ENCODE measurements at places on chromosomes 3 and 15.

DNA sequence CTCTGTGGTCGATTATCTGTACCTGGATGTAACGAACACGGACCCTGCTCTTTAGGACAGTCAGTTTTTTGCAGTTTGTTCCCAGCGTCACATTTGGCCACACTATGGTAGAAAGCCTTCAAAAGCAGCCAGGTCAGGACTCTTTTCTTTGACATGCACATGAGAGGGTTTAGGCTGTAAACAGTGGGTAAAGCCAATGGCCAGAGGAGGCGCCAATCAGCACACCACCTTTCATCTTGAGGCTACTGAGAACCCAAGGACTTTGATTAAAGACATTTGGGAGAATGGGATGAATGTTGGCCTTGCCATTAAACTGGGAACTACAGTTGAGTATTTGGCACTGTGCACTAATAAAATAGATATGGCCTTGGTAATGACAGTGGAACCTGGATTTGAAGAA lies 225.9 kb downstream of the OXSM start:
- no peaks in the 10 kb centered on the region for H3K36me3 ChIP-seq
- H3K4me3 ChIP-seq: no peak overlapping the region
- H3K27me3 ChIP-seq: no peaks in the 10 kb centered on the region
- no peak overlapping the region for H3K27ac ChIP-seq
- DNase-seq: no peak
- H3K4me1 ChIP-seq: no peaks in the 10 kb centered on the region

DNA sequence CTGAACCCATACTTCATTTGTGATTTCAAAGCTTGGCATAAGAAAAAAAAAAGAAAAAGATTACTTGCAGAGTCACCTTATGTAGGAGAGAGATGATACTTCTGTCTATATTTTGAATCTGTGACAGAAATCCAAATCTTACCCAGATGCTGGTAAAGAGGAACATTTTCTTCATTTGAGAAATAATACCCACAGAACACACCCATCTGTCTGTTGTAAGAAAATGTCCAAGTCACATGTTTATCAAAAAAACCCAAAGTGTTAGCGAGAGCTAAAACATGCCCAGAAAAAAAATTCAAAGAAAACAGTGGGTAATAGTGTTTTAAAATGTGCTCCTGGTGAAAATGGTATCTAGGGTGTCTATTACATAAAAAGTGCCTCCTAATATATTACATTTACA lies 18.0 kb upstream of the RAP2B start:
- no peak for DNase-seq
- H3K4me3 ChIP-seq: no peak overlapping the region
- H3K4me1 ChIP-seq: peaks cover 61% of the 10 kb centered on the region
- no peaks in the 10 kb centered on the region for H3K27me3 ChIP-seq
- H3K36me3 ChIP-seq: no peaks in the 10 kb centered on the region
- peak overlapping the region; percentile 98 for H3K27ac ChIP-seq

- H3K4me3 ChIP-seq: no peak overlapping the region
- H3K27me3 ChIP-seq: no peaks in the 10 kb centered on the region
- no peak overlapping the region for H3K27ac ChIP-seq
- no peak for DNase-seq
- H3K4me1 ChIP-seq: no peaks in the 10 kb centered on the region
- H3K36me3 ChIP-seq: no peaks in the 10 kb centered on the region
Measured at GRCh38 chr15:40536501-40536900, 28.3 kb downstream of the CCDC32 start.

- no peaks in the 10 kb centered on the region for H3K27me3 ChIP-seq
- no peaks in the 10 kb centered on the region for H3K4me1 ChIP-seq
- no peak overlapping the region for H3K27ac ChIP-seq
- no peak overlapping the region for H3K4me3 ChIP-seq
- no peaks in the 10 kb centered on the region for H3K36me3 ChIP-seq
Measured at GRCh38 chr3:1616744-1617143, 481.9 kb upstream of the CNTN4 start.

GRCh38 chr15:59237924-59238331 lies 31.3 kb downstream of the LDHAL6B start:
- no peaks in the 10 kb centered on the region for H3K27me3 ChIP-seq
- H3K27ac ChIP-seq: no peak overlapping the region
- no peak overlapping the region for H3K4me3 ChIP-seq
- DNase-seq: no peak
- H3K36me3 ChIP-seq: peaks cover 69% of the 10 kb centered on the region

GRCh38 chr3:39065197-39065596 lies 13.4 kb downstream of the WDR48 start:
- DNase-seq: no peak
- no peaks in the 10 kb centered on the region for H3K27me3 ChIP-seq
- no peak overlapping the region for H3K4me3 ChIP-seq
- no peak overlapping the region for H3K27ac ChIP-seq

Measured in RWPE2 (cell line).